ENCODE measurements at places on chromosomes 5 and 9.

GRCh38 chr5:111548992-111549649 is 36.8 kb upstream of the STARD4 start:
- DNase-seq, result no peak

GRCh38 chr5:116472274-116472673 is 102.3 kb downstream of the SEMA6A start:
- DNase-seq, result no peak

DNA sequence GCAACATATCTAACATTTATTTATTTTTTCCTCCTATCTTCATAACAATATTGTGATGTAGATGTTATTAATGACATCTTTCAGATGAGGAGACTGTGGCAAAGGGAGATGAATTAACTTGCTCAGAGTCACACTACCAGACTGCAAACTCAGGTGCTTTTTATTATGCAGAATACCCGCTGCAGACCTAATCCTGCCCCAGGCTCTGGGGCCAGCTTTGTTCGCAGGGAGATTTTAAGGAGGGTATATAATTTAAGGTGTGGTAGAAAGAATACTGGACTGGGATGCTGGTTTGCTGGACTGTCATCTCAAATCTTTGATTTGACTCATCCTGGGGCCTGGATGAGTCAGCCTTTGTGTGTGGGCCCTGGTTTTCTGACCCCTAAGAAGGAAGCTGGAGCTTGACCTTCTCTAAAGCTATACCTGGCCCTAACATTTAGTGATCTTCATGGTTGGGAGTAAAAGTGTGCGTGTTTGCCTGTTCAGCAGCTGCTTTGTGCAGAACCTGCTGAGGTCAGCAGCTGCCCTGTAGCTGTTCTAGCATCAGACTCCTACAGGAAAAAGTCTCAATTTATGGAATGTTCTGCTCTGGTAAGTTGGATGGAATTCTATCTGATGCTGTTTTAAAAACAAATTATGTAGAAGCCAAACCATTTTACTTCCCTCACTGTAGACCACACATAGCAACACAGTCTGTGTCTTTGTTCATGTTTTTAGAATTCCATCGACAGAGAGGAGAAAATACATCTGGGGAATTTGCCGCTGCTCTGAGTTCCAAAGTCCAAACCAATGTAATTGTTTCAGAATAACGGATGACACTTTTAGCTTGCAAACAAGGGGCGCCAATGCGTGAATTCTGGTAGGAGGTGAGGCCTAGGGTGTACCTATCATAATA is 4.5 kb downstream of the SLC36A1 start:
- DNase-seq, result no peak

DNA sequence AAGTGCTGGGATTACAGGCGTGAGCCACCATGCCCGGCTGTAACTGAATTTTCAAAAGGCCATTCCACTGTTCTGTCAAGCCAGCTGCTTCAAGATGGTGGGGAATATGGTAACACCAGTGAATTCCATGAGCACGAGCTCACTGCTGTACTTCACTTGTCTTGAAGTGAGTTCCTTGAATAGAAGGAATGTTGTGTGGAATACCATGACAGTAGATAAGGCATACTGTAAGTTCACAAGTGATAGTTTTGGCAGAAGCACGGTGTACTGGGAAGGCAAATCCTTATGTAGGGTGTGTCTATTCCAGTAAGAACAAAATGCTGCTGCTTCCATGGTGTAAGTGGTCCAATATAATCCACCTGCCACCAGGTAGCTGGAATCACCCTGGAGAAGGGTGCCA is 6.6 kb upstream of the PRXL2C start:
- DNase-seq, result no peak

DNA sequence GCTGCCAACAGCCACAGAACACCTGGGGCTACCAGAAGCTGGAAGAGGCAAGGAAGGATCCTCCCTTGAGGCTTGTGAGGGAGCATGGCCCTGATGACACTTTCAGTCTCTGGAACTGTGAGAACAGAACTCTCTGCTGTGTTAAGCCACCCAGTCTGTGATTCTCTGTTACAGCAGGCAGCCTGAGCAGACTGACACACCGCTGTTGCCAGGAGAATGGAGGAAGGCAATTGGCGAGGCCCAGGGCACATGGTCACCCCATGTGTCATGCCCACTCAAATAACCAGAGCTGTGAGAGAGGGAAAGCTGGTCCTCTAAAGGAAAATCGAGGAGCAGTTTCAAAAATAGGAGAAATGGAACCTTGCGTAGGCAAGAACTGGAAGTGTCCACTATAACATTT is 12.0 kb upstream of the KIF4B start:
- no peak for DNase-seq

DNA sequence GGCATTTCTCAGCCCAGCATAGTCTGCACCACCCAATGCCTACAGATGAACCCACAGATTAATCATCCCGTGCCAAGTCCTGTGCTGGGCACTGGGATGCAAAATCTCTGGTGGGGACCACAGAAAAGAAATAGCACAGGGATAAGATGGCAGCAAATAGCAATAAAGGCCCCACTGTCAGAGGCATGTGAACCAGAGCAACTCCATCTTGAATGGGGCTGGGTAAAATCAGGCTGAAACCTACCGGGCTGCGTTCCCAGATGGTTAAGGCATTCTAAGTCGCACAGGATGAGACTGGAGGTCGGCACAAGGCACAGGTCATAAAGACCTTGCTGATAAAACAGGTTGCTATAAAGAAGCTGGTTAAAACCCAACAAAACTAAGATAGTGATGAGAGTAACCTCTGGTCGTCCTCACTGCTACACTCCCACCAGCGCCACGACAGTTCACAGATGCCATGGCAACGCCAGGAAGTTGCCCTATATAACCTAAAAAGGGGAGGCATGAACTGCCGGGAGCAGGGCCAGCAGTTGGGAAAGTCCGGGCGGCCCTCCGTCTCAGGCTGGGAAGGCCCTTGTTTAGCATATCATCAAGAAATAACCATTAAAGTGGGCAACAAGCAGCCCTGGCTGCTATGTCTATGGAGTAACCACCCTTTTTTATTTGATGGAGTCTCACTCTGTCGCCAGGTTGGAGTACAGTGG is 65.2 kb downstream of the C9orf50 start:
- no peak for DNase-seq
